Activated naive CD4-positive, alpha-beta T cell treated with anti-CD3 and anti-CD28 coated beads for 36 hours (primary cell): ENCODE measurements at places on chromosomes 4 and X.

GRCh38 chrX:154399527-154400368 lies 1.6 kb downstream of the RPL10 start:
- peak; percentile 38 for DNase-seq

GRCh38 chr4:182944484-182945213 lies 27.5 kb upstream of the DCTD start:
- DNase-seq = no peak

GRCh38 chrX:103687696-103688201 lies 1.2 kb upstream of the MORF4L2 start:
- peak; percentile 78 for DNase-seq

GRCh38 chr4:42280327-42281095 lies 116.8 kb upstream of the SHISA3 start:
- peak; percentile 26 for DNase-seq

DNA sequence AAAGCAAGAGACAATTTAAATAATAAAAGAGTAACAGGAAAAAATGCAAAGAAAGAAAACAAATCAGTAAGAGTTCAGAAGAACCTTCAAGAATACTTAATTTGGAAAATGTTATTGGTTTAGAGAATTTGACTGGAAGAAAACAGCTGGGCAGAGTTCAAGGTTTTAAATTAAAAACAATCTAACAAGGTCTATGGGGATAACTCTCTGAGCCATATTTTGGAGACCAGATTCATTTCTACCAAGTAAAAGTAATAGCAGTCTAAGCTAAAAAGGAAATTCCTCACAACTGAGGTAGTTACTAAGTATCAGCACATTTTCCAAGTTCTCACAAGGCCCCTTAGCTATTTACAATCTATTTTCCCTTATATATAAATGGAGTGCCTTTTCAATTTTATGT lies 82.4 kb upstream of the TFDP3 start:
- no peak for DNase-seq

DNA sequence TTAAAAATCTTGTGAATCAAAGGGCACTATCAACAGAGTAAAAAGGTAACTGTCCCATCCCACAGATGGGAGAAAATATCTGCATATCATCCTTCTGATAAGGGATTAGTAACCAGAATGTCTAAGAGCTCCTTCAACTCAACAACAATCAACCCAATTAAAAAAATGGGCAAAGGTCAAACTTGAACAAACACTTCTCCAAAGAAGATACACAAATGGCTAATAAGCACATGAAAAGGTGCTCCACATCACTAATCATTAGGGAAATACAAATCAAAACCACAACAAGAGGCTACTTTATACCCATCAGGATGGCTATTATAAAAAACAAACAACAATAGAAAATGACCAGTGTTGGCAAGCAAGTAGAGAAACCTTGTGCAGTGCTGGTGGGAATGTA lies 43.3 kb downstream of the TMEM165 start:
- DNase-seq = no peak

- DNase-seq = no peak
Observed at GRCh38 chr4:87152310-87153041, 67.9 kb downstream of the KLHL8 start.

DNA sequence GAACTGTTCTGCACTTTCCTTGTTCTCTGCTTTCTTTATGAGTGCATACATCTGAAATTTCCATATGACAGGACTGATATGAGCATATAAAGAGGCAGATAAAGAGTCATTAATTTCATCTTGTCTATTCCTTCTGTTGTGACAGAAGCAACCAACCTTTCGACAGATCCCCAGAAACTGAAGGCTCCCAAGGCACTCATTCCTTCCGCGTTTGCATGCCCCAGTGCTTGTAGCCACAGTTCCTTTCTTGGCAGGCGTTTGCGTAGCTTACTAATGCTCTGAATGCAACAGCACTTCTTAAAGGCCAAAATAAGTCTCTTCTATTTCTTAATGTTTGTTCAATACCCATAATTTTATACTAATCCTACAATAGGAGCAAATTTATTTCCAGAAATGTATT lies 94.0 kb upstream of the TBL1X start:
- no peak for DNase-seq

GRCh38 chrX:143580266-143580665 lies 55.6 kb downstream of the SLITRK4 start:
- no peak for DNase-seq

DNA sequence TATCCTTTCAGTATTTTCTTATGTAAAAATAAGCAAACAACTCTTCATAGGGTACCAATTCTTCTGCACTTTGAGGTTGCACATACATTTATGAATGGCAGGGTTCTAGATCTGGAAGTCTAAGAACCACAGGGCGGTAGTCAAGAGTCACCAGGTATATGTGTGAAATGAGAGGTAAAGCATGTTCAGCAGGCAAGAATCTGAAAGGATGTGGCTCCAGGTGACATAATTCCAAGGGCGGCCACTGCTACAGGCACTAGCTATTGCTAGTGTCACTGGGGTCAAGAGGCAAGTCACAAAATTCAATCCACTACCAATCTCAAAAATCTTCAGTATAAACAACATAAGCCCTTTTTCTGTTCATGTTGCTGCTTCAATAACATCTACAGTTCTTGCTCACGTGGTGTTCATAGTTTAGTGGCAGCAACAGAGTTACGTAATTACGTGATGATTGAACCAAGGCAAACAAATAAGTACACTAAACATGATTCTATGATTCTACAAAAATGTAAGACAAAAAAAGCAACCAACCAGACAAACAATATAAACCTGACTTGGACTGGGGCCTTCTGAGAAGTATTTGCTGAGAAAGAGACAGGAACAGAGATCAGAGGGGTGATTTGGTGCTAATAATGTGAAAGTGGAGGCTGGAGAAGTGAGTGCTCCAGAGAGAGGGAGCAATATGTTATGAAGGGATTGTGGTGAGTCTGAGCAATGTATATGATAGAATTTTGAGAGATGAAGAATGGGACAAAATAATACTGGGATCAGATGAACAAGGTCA lies 101.7 kb downstream of the NAA11 start:
- DNase-seq = no peak

DNA sequence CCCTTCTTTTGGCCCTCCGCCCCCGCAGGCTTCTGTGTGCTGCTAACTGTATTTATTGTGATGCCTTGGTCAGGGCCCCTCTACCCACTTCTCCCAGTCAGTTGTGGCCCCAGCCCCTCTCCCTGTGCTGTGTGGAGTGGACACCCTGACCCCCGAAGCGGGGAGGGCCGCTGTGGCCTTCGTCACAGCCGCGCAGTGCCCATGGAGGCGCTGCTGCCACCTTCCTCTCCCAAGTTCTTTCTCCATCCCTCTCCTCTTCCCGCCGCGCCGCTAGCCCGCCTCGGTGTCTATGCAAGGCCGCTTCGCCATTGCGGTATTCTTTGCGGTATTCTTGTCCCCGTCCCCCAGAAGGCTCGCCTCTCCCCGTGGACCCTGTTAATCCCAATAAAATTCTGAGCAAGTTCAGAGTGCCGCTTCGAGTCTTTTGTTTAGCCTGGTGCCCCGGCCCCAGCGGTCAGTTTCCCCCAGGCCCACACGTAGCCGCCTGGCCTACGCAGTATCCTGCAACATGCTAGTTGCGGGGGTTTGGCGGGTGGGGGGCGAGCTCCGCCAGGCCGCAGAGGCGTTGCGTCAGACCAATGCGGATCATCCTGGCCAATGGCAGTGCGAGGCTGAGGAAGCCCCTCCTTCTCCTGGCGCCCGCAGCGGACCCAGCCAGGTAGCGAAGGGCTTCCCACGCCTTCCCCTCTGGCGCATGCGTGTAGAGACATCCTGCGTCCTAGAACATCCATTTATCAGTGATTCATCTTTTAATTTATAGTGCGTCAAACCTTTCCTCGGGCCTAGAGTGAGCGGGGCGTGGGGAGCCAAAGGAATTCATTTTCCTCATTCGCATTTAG lies 5.6 kb upstream of the KANTR start:
- DNase-seq = peak; percentile 85

DNA sequence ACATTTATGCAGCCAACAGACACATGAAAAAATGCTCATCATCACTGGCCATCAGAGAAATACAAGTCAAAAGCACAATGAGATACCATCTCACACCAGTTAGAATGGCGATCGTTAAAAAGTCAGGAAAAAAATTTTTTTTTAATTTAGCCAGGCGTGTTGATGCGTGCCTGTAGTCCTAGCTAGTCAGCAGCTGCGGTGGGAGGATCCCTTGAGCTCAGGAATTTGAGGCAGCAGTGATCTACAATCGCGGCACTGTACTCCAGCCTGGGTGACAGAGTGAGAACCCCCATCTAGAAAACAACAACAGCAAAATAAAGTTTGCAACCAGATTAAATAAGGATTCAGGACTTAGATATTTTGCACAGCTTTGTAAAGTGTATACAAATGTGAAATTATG lies 65.7 kb upstream of the ALG13 start:
- DNase-seq = no peak

GRCh38 chr4:97656044-97656720 lies 487.1 kb downstream of the STPG2 start:
- no peak for DNase-seq

- DNase-seq = no peak
Observed at GRCh38 chr4:158121161-158121579, 51.7 kb downstream of the GASK1B start.

- DNase-seq = no peak
Observed at GRCh38 chr4:6881908-6882307, 27.7 kb upstream of the TBC1D14 start.

GRCh38 chrX:54193085-54193821 lies 10.2 kb upstream of the FAM120C start:
- no peak for DNase-seq

DNA sequence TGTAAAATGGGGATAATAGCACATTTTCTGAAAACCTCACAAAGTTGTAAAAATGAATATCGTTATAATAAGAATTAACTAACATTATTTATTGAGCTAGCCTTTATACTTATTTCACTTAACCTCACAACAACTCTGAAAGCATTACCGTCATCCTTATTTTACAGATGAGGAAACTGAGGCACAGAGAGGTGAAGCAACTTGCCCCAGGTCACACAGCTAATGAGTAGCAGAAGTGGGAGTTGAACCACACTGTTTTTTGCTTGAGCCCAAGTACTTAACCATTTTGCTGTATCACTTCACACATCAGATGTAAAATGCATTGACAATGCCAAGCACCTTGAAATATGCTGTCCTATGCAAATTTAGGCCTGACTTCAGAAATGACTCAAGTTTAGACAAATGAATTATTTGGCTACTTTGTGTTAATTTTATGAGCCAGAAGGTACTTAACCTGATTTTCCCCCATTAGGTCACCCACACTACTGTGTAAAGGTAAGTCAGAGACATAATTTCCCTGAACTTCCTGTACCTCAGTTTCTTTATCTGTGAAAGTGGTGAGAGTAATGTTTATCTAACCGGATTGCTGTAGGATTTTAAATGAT lies 23.1 kb downstream of the CD40LG start:
- DNase-seq = no peak

DNA sequence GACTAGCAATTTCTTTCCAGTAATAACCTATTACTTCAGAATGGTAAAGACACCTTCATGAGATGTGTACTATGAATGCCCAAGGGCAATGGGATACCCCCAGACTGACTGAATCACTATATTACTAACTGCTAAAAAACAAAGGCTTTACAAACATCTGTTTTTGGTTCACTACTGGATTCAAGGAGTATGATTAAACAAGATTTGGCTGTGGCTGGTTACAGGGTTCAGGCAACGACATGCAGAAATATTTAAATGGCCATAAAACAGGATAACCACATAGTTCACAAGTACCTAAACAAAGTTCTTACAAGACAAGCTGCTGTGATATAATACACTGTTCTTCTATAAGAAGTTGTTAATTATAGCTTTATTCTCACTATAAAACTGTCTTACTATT lies 128.2 kb downstream of the FRYL start:
- no peak for DNase-seq

- peak; percentile 56 for DNase-seq
Observed at GRCh38 chr4:67288964-67289363, 256.3 kb downstream of the CENPC start.

GRCh38 chr4:166014411-166014810 lies 141.4 kb downstream of the TLL1 start:
- no peak for DNase-seq

DNA sequence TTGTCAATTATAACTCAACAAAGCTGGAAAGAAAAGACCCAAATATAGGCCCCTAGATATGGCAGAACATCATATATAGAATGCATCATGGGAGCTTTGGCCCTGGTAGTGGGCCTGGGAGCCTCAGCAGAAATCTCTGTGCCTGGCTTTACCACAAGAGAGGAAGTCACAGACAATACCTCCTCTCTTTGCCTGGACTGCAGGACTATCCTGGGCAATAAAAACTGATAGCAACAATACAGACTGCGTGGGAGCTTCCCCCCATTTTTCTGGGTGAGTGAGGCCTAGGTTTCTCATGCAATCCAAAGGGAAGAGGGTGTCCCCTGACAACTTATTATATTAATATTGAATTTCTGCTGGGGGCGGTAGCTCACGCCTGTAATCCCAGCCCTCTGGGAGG lies 64.0 kb upstream of the NFKB1 start:
- no peak for DNase-seq

DNA sequence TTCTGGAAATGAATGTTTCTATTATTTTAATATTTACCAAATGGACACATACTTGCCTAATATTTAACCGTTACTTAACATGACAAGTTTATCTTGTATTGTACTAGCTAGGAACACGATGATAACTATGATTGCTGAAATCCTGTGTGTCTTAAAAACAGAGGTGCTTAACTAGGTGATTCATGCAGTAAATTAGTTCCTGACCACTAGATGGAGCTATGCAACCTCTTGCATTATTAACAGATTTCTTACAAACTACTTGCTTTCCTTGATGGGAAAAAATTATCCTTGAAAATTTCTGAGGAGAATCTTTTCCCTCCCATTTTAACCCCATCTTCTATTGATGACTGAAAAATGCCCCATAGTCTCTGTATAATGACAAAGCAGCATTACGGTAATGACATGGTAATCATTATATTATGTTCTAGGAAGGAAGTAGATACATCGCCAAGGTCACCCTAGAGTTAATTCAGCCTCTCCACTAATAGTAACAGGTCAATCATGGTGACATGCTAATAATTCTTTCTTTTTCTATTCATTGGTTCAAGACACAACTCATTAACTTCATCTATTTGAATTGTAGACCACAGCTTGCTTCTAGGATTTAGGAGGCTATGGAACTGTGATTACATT lies 844.2 kb downstream of the RAPGEF2 start:
- DNase-seq = no peak

DNA sequence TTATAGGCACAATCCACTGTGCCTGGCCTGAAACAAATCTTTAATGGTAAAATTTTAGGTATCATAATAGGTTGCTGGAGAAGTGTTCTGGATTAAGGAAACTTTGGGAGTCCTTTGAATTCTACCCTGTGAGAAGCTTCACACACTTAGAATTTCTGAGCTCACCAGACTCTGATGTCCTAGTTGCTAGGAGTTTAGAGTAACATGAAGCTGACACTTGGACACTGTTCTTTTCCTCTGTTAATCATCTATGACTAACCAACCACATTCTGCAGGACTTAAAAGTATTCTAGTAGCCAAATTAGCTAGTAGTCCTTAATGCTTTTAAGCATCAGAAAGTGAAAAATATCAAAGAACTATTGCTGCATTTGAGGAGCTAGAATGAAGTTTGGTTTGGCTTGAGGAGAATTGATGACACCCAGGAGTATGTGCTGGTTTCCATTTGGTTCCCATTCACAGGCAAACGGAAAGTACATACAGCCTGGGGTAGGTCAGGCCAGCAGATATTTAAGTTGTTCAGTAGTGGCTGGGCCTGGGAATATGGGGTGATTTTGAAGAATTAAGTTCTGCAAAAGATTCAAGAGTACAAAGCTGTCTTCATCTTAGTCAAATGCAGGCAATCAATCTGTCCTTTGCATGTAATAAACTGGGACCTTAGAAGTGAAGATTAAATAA lies 38.8 kb upstream of the IGFBP7 start:
- DNase-seq = no peak

- no peak for DNase-seq
Observed at GRCh38 chr4:83267830-83268475, 16.6 kb downstream of the COQ2 start.
